ENCODE measurements at places on chromosomes 12 and 14.

DNA sequence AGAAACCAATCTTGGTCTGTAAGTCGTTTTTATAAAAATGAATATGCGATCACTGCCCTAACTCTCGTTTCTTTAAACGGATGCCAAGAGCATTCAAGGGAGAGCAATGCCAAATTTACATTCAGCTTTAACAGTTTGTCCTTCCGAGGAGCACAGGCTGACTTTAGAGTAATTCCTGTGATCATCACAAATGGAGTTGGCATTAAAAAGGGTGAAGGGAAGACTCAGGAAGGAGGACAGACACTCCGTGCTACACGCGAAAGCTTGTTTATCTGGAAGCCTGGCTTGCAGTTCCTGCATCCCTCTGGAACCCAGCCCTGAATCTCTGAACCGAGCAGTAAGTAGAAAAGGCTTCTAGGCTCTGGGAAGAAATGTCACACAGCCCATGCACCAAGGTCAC is 78.4 kb downstream of the PAPOLA start:
- DNase-seq = no peak

GRCh38 chr12:77965790-77966189 is 135.1 kb downstream of the NAV3 start:
- DNase-seq = no peak

- peak; percentile 35 for DNase-seq
Observed at GRCh38 chr12:6264402-6265037, 46.0 kb upstream of the PLEKHG6 start.

DNA sequence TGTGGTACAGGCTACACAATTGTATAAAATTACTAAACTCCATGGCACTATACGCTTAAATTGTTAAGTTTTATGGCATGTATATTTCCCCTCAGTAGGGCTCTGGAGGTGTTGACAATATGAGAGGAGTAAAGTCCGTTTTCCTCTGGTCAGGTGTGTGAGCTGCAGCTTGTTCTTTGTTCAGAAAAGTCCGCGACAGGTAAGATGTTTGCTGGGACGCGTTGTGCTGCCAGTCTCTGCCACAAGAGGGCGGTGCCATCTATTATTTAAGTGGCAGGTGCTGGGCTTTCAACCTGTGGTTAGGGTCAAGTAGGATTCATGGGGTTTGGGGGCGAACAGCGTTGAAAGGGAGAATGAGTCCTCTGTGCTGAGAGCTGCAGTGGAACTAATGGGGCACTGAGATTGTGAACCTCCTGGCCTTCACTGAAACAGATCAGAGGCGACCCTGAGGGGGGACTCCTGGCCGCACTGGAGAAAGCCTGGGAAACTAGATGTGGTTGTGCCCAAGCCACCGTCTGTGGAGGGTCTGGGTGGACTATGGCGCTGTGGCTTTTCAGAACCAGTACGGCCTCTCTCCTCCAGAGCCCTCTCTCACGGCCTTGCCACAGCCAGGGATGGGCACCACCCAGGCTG is 179.0 kb downstream of the SLC15A4 start:
- DNase-seq = no peak

DNA sequence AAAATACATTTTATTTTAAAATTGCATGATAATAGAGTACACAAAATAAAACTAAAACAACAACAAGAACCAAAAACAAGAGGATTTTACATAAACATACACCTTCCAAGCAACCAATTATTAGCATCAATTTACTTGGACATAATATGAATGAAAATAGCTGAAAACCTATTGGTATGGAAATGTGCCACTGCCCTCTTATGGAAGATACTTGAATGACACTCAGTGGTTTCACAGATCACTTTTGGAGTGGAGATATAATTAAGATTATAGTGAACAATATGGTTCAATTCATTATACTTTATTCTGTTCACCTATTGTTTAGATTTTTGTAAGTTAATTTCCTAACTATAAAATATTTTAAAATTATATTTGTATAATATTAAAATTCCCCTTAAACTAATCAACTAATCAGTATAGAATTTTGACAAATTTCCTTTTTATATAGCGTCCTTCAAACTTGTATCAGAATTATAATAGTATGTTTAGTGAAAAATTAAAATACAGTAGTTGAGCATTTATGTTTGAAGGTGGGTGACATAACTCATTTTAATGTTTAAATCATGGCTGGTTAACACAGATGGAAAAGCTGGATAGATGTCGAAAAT is 70.1 kb downstream of the SLC6A15 start:
- DNase-seq = no peak

- DNase-seq = no peak
Observed at GRCh38 chr14:74922752-74923401, at the start of gene RPS6KL1. Gene RPS6KL1 (minus strand): TSS chr14:74923260. CDS start chr14:74921541, 1,719 bp downstream.

DNA sequence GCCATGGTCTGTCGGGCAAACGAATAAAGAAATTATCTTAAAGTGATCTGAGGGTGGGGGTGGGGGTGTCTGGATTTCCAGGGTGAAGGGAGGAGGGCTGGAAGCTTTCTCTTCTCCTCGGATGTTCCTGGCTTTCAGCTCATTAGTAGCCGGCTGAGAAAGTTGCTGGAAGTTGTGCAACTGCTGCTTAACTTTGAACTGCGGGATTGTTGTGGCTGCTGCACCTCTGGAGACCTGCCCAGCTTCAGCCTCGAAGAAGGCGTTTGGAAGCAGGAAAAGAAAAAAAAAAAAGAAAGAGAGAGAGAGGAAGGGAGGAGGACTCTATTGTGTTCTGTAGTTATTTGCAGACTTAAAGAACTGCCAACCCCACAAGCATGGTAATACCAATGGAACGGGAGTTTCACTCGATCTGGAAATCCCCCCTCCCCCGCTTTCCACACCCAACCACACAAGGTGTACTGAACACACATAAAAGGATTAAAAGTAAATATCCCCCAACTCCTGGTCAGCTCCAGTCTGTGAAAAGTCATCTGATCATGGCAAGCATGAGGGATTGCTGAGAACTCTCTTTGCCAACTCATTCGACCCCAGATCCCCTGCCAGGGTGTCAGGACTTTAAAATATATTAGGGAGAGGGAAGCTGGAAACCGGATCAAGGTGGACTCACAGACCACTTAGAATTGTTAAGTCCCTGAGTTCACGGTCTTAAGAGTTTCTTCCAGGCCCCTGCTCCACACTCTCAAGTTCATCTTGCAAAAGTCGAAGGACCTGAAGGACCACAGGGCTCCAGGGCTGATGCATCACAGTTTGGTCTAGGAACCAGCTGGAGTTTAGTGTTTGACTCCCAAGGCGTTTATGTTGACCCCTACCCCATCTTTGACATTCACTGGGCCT is at the start of gene RASSF9:
RASSF9 (minus strand) TSS at position 213 of the 894 bp plus-strand sequence; CDS start at position 5, 208 bp downstream.
- peak; percentile 56 for DNase-seq

DNA sequence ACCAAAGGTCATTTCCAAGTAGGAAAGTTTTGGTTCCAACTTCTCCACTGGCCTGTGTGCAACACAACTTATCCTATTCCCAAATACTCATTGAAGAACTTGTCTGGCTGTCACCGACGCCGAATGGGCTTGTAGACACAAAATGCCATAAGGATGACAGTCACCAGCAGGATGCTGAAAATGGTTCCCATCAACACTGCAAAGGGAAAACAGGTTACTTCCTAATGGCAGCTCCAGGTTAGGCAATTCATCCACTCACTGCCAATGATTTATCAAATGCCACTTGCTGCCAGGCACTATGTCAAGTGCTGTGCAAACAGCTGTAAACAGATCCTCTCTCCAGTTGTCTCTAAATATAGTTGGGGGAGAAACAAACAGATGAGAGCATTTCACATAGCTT is 6.1 kb downstream of the C12orf76 start:
- DNase-seq = no peak

DNA sequence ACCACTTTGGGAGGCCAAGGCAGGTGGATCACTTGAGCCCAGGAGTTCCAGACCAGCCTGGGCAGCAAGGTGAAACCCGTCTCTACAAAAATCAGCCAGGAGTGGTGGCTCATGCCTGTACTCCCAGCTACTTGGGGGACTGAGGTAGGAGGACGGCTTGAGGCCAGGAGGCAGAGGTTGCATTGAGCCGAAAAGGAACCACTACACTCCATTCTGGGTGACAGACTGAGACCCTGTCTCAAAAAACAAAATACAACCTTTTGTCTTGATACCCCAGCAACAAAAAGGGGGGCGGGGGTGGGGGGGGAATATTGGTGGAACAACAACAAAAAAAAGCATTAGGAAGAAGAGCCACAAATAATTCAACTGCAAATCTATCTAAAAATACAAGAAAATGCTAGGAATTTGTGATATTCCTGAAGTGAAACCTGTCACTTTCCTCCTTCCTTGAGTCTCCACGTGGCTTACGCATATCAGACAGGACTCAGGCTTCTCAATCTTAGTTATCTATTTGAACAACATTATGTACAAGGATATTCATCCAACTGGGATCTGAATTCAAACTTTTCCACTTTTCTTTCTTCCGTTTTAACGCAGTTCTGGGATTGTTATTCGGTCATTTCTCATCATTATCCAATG is 1.3 kb downstream of the R3HDM2 start:
- DNase-seq = no peak

- DNase-seq = no peak
Observed at GRCh38 chr14:88546621-88547385, 8.0 kb downstream of the PTPN21 start.

- no peak for DNase-seq
Observed at GRCh38 chr12:109222062-109222461, 87.0 kb downstream of the FOXN4 start.

- DNase-seq = no peak
Observed at GRCh38 chr14:77892381-77892871, 92.5 kb downstream of the ADCK1 start.

- no peak for DNase-seq
Observed at GRCh38 chr14:23123419-23123818, 4.4 kb upstream of the CEBPE start.

DNA sequence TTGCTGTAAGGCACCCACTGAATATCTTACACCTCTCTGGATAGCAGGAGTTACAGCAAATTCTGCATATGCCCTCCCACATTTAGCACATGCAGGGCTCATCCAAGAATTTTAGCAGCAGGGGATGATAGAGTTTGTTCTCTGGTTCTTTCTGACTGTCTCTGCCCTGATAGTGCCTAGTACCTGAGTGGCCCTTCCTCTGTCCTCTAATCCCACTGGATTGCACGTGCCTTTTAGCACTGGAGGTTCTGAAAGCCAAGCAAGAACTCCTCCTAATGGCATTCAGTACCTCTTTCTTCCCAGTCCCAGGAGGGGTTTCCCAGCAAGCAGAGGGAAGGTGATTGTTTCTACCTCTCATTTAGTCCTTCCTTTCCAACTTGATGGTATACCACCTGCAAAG is 406.4 kb downstream of the ZFP36L1 start:
- DNase-seq = no peak

DNA sequence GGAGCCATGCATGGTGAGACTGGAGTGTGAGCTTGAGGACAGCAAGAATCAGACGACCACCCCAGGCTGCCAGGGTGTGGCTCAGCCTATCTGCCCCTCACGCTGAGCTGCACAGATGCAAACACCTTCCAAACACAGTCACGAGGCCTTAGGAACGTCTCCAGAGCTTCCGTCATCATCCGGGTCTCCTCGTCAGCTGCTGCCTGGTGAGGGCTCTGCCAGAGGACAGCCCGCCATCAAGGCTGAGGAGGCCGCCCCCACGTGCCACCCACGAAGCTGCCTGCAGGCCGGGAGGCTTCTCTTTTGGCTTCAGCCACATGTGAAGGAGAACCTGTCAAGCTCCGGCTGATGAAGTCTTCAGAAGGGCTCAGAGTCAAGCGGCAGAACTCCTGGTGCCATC is 13.4 kb downstream of the DDX51 start:
- DNase-seq = no peak

GRCh38 chr12:13534645-13535398 is 338.3 kb downstream of the EMP1 start:
- peak; percentile 85 for DNase-seq

DNA sequence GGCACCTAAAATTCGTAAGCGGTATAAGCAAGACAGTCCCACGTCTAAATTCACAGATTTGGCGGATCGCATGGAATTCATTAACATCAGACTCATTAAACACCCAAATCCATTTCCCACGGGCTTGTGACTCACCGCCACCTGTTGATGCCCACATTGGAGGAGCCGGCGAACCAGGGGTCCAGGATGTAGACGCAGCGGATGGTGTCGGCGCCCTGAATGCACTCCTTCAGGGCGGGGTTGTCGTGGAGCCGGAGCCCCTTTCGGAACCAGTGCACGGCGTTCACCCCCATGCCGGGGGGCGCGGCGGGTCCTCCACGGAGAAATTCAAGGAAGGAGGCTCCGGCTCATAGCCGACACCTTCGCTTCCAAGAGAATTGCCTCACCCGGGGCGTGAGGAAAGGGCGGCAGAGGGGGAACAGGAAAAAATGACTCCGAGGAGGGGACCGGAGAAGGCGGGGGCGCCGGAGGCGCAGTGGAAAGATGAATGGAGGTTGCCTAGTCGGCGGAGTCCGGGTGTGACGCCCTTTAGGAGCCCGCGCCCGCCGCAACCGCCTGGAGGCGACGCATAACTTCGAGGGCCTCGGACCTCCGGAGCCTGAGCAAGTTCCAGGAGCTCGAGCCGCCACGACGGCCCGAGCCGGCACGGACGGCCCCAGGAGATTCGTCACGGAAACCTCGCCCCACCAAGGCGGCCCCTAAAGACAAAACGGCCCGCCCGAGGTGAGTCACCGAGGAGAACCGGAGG is 506 bp downstream of the CRY1 start:
- no peak for DNase-seq

DNA sequence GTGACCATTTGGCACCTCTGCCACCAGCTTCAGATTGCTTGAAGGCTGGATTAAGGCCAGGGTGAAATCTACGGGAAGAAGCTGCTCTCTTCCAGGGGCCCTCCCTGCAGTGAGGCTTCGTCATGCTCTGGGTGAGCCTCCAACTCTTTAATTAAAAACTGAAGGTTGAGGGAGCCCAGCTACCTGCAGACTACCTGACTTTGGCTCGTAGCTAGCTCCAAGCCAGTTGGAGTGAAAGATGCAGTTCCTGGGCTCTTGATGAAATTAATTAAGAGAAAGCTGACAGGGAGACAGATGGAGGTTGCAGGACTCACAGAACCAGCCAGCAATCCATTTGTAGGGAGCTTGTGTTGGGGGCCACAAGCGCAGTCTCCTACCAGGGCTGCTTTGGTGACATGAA is 168.5 kb upstream of the SFSWAP start:
- no peak for DNase-seq

- DNase-seq = no peak
Observed at GRCh38 chr12:71430756-71431155, 8.8 kb upstream of the LGR5 start.

Measured in right forelimb (tissue), 1 donor.